Central memory CD8-positive, alpha-beta T cell (primary cell): ENCODE measurements at places on chromosomes 6 and 20.

GRCh38 chr6:16982807-16983206, 119.0 kb upstream of the STMND1 start:
- DNase-seq, result no peak

GRCh38 chr6:63985223-63985622, 349.6 kb downstream of the PHF3 start:
- no peak for DNase-seq

- DNase-seq, result no peak
These were observed 88.5 kb upstream of the SIM1 start for GRCh38 chr6:100553243-100553642.

GRCh38 chr6:137693711-137694110, 173.3 kb upstream of the TNFAIP3 start:
- DNase-seq, result no peak

DNA sequence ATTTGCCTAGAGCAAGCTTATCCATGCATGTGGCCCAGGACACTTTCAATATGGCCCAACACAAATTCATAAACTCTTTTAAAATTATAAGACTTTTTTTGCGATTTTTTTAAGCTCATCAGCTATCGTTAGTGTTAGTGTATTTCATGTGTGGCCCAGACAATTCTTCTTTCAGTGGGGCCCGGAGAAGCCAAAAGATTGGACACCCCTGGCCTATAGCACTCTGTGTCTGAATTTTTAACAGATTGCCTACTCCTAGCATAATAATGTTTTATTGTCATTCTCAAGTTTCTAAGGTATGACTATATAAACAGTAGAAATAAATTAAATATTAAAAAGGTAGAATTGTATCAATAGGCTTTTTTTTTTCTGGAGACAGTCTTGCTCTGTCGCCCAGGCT, 48.6 kb upstream of the LOC128125822 start:
- DNase-seq, result no peak

GRCh38 chr6:151073701-151074100, 166.1 kb upstream of the AKAP12 start:
- no peak for DNase-seq

DNA sequence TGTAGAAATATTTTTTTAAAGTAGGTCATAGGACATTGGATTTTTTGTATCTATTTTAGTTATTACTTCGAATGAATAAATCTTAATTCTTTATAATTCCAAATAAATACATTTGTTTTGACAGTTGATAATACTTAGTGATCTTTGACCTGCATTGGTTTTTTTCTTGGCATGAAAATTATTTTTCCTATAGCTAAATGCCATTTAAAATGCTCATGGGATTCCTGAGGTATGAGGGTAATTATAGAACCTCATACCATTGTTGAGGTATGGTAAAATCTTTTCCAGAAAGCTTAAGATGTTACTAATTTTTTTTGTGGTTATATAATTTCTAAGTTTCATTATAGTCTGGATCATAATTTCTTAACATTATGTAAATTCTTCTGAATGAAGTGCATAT, 8.3 kb downstream of the PM20D2 start:
- no peak for DNase-seq

- no peak for DNase-seq
These were observed 43.8 kb downstream of the NCOA3 start for GRCh38 chr20:47545499-47545898.

DNA sequence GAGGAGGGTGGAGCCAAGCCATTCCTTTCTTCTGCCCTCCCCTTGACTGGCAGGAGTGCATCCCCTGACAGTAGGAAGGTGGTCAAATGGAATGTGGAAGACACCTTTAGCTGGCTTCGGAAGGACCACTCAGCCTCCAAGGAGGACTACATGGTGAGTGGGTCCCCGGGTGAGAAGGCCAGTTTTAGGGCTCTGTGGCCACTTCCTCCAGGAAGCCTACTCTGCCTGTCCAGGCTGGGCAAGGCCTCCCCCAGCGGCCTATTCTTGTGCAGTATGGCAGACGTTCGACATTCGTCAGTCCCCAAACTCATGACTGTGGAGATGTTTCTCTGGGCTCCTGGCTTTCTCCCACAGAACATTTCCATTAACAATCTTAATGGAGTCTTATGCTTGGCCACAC, 9.1 kb downstream of the PCIF1 start:
- no peak for DNase-seq

- no peak for DNase-seq
These were observed 14.9 kb downstream of the ATXN1 start for GRCh38 chr6:16746401-16746800.

GRCh38 chr20:48526936-48527335, 300.9 kb downstream of the PREX1 start:
- no peak for DNase-seq

DNA sequence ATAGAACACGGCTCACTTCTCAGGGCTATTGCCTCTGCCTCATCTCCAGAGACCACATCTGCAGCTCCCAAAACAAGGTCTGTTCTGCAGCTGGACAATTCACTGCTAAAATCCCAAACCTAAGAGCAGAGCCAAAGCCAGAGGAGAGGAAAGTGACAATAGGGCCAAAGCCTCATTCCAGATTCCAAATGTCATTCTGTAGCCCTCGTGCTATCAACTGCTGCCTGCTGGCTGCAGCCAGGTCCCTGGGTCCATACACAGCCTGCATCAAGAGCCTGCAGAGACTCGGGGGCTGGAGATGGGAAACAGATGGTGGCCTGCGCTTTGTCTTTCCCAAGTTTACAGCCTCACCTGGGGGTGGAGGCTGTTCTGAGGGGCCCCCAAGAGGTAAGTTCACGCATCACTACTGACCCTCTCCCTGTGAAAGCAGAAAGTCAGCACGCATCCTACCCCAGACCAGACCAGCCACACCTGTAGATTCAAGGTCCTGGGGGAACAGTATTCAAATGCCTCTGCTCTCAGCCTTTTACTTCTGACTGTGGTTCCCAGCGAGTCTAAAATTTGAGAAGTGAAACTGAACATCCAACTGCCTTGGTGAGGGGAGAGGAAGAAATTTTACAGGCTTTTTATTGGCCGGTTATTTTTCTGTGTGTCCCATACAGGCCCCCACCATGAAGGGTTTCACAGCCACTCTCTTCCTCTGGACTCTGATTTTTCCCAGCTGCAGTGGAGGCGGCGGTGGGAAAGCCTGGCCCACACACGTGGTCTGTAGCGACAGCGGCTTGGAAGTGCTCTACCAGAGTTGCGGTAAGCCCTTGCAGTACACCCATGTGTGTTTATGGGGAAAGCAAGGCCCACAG, at the start of gene LY86:
LY86 (plus strand) TSS at position 657 of the 860 bp plus-strand sequence; CDS start at position 672, 15 bp downstream.
- no peak for DNase-seq

GRCh38 chr6:118704915-118705314, 53.5 kb upstream of the CEP85L start:
- DNase-seq, result no peak

DNA sequence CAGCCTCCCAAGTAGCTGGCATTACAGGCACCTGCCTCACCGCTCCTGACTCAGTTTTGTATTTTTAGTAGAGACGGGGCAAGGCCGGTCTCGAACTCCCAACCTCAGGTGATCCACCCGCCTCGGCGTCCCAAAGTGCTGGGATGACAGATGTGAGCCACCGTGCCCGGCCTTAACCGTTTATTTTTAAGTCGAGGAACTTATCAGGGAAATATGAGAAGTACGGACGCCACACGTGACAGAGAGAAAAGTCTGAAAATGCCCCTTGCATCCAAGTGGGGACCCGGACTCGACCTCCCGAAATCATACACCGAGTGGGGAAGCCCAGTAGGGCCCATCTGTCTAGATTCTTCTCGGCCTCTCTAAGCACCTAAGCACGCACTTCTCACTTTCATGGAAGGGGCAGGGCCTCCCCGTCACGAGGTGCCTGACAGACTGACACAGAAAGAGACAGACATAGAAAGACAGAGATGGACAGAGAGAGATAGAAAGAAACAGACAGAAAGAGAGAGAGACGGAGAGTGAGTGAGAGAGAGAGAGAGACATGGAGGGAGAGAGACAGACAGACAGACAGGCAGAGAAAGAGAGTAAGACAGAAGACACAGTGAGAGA, 756.5 kb upstream of the DEFB115 start:
- no peak for DNase-seq

GRCh38 chr6:124436803-124437202, 525.4 kb upstream of the RNF217 start:
- DNase-seq, result no peak

DNA sequence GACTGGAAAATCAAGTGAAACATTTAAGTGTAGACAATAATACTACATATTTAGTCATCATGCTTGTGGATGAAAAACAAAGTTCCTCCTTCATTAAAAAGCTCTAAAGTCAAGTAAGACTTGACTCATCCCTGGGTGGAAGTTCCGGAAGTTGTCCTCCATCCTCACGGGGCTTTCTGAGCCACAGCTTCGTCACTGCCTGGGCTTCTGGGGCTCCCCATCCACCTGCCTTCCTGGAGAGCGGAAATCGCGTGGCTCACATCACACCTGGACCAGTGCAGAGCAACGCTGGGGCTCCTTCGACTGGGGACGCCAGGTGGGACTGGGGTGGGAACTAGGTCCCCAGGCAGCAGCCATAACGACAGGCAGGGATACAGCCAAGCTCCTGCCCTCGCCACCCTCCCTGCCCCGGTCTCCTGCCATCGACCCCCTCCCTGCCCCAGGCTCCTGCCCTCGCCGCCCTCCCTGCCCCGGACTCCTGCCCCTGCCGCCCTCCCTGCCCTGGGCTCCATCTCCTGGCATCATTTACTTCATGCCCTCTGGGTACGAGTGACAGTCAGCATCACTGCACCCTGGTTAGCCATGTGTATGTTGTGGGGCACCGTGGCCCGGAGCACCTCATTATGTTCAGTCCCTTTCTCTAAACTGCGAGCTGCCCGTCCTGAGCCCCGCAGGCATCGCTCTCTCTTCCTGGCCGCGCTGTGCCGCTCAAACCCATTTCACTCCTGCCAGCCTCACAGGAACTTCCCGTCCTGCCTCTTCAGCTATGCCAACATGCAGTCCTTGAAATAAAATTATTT, 12.9 kb downstream of the THBS2 start:
- DNase-seq, result no peak

GRCh38 chr20:39453890-39454289, 491.7 kb downstream of the DHX35 start:
- no peak for DNase-seq

DNA sequence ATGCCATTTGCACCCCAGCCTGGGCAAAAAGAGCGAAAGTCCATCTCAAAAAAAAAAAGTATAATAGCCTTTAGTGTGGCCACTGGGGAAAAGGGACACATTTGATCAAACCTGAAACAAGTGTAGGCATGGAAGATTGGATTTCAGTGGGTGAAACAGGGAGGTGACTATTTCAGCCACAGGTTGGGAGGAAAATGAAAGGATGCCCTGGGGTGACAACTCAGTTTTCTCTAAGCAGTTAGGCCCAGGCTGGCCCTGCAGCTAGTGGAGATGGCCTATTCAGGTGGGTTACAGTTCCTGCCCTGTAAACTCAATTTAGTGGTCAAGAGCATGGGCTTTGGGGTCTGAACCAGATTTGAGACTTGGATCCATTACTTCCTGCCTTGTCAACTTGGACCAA, 36.4 kb downstream of the SPATA2 start:
- DNase-seq, result no peak

GRCh38 chr6:32146287-32146686, 5.5 kb downstream of the PRRT1 start:
- DNase-seq, result no peak

- DNase-seq, result no peak
These were observed 732.5 kb downstream of the KIF16B start for GRCh38 chr20:15840636-15841301.

GRCh38 chr6:6980999-6981597, 126.7 kb upstream of the RREB1 start:
- no peak for DNase-seq

GRCh38 chr20:59603781-59604541, at the start of gene PHACTR3:
PHACTR3 (plus strand) TSS chr20:59604540; CDS start chr20:59605015, 475 bp downstream.
- DNase-seq, result no peak

DNA sequence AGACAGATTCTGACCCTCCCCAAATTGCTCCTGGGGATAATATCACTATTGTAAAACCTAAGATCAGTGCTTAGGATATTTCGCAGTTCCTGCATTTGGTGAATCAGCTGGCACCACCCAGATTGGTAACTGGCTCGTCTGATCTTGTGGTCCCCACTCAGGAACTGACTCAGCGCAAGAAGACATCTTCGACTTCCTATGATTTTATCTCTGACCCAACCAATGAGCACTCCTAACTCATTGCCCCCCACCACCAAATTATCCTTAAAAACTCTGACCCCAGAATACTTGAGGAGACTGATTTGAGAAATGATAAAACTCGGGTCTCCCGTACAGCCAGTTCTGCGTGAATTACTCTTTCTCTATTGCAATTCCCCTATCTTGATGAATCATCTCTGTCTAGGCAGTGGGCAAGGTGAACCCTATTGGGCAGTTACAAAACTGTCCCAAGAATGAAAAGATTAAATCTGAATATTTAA, 55.7 kb upstream of the PRND start:
- DNase-seq, result peak; percentile 16

DNA sequence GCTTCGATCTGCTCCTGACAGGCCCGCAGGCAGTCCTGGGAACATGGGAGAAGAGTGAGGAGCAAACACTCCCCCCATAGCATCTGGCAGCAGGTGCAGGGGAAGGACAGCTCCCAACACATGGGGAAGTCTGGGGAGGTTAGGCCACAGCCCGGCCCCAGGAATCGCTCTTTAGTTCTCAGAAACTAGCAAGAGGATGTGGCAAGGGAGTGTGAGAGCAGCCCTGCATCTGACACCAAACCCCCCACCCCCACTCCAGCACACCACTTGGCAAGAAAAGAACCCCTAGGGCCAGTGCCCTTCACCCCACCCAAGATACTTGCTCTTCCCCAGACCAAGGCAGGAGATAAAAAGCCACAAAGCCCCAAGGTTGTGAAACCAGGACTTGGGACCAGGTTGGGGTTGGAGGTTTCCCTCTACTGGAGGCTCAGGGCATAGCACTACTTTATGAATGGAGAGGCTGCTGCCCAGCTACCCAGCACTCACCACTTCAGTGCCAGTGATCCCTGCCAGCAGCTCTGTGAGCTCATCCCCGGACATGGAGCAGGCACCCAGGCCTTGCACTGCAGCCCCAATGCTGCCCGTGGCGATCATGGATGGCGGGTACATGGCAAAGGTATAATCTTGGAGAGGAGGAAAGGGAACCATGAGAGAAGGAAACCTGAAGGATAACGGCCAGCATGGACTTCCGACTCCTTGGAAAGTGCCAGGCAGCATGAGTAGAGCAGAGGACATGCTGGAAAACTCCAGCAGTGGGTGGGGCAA, 5.4 kb downstream of the CCND3 start:
- peak; percentile 82 for DNase-seq

- DNase-seq, result no peak
These were observed 171.4 kb upstream of the RSPO3 start for GRCh38 chr6:126947070-126947469.

DNA sequence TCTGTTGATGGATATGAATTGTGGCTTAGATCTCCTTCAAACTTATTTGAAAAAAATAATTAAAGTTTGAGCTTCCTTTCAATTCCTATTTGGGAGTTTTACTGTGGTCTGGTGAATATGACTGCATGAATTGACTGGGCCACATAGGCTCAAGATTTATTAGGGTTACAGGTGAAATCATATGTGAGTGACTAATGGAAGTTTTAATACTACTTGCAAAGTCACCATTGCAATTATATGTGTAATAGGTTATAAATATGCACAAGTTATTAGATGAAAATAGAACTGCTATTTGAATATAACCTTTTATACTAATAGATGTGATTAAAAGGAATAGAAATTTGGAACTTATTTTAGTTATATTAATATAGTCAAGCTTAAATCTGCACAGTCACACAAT, 712.1 kb upstream of the MMS22L start:
- DNase-seq, result no peak
